ENCODE measurements at places on chromosomes 12 and 14.

- no peak for DNase-seq
These were observed 124.8 kb upstream of the MAP1LC3B2 start for GRCh38 chr12:116434155-116435011.

- DNase-seq = no peak
These were observed 19.3 kb downstream of the ZNF664 start for GRCh38 chr12:123992118-123992825.

- DNase-seq = no peak
These were observed 663 bp downstream of the ANKRD33 start for GRCh38 chr12:51888316-51889215.

DNA sequence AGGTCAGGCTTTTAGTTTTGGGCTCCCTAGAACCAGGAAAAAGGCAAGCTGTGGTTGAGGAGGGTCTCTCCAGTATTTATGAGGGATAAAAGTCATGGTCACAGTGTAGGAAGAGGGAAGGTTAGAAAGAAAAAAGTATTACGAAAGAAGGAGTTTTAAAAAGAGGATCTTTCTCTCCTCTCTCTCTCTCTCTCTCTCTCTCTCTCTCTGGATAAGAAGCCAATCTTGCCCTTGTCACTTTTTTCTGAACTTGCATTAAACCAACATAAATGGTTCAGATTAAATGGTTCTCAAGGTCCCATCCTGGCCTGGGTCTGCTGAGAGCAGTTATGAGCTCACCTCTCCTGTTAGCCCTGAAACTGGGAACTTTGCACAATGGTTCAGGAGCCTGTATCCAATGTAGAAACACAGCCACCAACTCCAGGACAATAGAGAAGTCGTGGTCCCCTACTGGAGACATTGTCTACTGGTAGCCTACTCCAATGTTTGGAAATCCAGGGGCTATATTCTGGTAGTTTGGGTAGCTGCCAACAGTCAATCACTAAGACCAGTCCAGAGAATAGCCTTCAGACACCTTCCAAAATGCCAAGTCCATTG, 131.9 kb downstream of the DAD1 start:
- DNase-seq = no peak

DNA sequence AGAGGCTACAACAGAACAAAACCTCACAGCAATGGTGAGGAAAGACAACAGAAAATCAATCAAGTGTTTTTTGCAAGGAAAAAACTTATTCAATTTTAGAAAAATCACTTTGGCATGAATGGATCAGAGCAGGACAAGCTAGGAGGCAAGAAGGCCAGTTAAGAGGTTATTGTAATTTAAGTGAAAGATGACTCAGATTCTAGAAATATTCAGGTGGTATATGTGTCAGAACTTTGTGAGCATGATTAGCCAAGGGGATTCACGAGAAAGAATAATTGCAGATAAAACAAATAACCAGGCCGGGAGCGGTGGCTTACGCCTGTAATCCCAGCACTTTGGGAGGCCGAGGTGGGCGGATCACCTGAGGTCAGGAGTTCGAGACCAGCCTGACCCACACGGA, 12.7 kb downstream of the GCH1 start:
- DNase-seq = no peak
